Activated CD4-positive, CD25-positive, alpha-beta regulatory T cell treated with anti-CD3 and anti-CD28 coated beads, Interleukin-2, amount 50 U/mL, for 72 hours (primary cell): ENCODE measurements at places on chromosomes 5 and 9.

GRCh38 chr9:126049896-126050604 lies 276.6 kb upstream of the MVB12B start:
- no peak for DNase-seq

DNA sequence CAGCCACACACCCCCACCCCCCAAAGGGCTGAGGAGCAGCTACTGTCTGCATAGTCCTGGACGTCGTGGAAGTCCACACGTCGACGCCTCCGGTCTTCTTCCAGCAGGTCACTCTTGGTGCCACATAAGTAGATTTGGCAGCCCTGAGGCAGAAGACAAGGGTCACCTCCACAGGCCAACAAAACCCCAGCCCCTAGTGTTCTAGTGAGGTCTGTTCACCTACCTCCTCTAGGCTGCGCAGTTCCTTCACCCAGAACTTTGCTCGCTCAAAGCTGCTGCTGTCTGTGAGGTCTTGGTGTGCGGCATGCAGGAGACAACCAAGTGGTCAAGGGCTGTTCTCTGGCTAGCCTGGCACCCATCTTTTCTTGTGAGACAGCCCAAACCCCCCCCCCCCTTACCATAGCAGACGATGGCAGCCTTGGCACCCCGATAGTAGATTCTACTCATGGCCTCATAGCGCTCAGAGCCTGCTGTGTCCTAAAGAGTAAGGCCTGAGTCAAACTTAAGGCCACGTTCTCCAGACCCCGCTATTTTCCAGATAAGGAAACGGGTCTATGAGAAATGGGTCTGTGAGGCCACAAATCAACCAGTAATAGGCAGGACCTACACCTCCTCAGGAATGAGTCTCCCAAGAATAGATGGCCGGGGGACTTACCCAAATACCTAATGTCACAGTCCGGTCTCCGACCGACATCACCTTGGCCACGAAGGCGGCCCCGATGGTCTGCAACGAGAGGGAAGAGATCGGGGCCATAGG lies 987 bp downstream of the RAB24 start:
- no peak for DNase-seq

DNA sequence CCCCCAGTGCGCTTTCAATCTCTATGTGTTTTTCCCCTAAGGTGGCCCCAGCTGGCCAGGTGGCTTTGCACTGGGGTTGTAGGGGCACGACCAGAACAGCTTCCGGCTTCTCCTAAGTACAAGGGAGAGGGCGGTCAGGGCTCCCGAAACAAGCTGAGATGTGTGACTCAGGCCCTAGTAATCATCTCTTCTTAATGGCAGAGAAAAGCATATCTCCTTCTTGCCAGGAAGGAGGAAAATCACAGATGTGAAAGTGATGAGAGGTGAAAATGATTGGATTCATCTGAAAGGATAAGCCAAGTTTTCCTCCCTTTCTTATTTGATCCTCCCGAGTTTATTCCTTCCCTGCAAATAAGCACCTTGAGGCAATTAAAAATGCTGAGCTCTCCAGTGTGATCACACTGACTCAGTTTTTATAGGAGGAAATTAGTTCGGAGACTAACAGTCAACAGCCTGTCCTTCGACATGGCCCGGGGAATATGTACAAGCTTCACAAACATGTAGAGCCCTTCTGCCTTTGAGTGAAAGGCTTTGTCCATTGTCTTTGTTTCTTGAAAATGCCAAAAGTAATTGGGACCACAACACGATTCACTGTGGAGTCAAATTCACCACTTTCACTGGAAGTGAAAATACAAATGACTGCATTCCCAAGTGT lies 514.8 kb downstream of the PSAT1 start:
- no peak for DNase-seq

GRCh38 chr5:174581479-174581878 lies 142.9 kb upstream of the MSX2 start:
- DNase-seq: no peak

GRCh38 chr5:82354543-82354942 lies 76.4 kb upstream of the RPS23 start:
- DNase-seq: no peak

GRCh38 chr9:132472199-132472598 lies 62.2 kb downstream of the CFAP77 start:
- no peak for DNase-seq

DNA sequence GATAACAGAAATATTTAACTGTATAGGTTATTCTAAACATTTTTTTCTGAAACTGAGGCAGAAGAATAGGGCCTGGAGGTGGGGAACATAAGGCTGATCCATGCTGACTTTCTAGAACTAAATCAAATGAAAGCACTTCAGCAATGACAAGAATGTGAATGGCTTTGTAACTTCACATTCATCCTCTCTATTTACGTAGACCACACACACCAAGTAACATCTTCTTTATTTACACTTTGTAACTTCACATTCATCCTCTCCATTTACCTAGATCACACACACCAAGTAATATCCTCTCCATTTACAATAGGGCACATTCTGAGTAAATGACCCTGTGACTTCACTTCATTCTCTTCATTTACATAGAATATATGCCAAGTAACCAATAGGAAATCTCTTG lies 251.8 kb upstream of the CDH9 start:
- DNase-seq: no peak

GRCh38 chr5:174675916-174676315 lies 48.5 kb upstream of the MSX2 start:
- no peak for DNase-seq

DNA sequence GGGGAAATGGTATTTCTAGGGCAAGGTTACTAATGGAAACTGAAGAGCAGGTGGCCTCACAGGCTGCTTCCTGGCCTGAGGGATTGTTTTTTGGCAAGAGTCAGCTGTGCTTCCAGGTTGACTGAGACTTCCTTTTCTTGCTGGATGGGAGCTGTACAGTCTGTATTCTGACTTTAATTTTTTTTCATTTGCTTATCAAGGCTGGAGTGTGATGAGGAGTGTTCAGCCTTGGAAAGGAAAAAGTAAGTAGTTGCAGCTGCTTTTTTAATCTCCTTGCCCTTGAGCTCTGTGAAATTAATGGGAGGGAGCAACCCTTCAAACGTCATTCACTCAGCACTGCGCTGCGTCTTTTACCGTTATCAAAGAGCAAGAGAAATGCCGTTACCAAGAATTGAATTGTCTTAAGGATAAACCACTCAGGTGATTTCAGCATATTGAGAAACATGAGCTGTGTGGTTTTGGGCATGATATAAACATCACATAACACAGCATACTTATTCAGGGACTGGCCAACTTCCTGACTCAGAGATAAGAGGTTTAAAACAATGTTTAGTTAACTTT lies 47.6 kb downstream of the AQP7 start:
- no peak for DNase-seq

GRCh38 chr9:93645149-93645889 lies 68.9 kb downstream of the PHF2 start:
- peak; percentile 26 for DNase-seq

DNA sequence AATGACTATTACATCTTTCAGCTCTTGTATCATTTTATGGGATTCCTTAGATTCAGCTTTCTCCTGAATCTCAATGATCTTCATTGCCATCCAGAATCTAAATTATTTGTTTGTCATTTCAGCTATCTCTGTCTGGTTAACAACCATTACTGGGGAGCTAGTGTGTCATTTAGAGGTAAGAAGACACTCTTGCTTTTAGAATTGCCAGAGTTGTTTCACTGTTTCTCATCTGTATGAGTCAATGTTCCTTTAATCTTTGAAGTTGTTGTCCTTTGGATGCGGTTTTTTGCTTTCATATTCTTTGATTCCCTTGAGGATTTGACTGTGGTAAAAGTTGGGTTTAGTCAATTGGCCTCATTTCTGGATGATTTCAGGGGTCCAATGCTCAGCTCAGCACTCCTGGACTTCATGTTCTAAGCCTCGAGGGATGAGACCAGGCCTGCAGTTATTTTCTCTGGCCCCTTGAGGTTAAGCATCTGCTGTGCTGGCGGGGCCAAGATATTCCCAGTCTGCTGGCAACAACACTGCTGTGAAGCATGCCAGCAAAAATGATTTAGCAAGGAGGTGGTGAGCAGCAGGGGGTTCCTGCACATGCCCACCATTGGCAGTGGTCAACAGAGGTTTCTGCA lies 102.4 kb upstream of the PCSK5 start:
- no peak for DNase-seq

GRCh38 chr9:113622600-113623400 lies 159.3 kb downstream of the RGS3 start:
- peak; percentile 41 for DNase-seq

GRCh38 chr5:96094904-96095303 lies 133.3 kb upstream of the ELL2 start:
- DNase-seq: no peak

DNA sequence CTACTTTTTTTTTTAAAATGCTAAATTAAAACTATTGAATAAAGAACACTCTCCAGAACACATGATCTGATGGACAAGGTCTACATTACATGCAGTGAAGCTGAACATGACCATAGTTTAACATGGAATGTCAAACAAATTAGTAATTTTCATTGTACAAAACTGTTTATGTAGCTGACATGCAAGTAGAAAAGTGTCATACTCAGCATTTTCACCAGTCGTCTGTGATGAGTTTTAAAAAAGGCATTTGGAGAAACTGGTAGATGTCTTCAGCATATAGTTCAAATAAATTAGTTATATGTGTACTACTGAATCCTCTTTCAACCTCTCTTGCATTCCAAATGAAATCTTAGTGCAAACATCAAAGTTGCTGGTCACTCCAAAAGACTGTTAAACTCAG lies 301.9 kb downstream of the FER start:
- DNase-seq: no peak

- DNase-seq: no peak
These were observed 33.3 kb downstream of the NKX2-5 start for GRCh38 chr5:173201636-173202265.

DNA sequence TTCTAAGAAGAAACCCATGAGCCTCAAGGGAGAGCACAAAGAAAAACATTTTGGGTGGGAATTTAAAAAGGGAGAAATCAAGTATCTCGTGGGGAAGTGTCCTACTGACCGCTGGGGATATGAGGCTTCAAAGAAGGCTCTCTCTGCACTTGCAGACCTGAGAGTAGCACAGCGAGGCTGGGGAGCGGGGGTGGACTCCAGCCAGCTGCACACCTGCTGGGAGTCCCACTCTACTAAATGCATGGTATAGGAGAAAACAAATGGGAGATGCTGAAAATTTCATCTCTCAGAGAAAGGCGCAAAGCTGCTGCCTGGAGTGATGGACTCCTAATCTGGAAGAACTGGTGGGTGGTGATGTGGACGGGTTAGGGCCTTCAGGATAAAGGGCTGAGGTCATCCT lies 67.0 kb upstream of the EPB41L4B start:
- no peak for DNase-seq

DNA sequence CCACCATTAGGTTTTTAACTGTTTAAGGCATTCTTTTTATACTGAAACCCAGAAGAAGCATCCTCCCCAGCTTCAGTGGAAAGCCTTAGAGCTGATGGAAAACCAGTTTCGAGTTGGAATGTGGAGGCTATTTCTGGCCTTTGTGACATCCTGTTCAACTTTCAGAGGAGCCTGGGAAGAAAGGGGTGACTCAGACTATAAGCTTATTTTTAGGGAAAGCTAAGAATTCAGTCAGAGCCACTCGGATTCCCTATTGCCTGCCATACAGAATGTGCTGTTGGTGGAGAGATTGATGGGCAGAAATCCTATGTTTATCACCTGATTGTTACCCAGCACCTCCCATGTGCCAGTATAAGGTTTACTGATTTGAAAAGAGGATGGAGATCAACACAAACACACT lies 19.8 kb downstream of the PALM2AKAP2 start:
- no peak for DNase-seq

DNA sequence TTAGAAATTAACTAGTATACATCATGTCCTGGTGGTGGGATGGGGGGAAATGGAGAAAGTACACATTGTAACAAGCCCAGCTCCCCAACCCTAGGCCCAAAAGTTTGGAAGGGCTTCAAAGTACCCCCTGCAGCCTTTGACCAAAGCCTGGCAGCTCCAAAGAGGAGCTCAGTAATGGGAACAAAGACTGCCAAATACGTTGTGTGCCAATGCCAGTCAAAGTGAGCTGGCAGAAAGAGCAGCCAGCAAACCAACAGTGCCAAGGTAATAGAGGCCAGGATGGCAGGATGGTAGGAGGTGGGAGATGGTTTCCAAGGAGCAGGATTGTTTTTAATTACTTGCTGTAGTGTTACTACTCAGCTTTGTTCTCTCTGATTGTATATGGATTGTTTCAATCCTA lies 248.3 kb downstream of the COX7C start:
- DNase-seq: no peak

DNA sequence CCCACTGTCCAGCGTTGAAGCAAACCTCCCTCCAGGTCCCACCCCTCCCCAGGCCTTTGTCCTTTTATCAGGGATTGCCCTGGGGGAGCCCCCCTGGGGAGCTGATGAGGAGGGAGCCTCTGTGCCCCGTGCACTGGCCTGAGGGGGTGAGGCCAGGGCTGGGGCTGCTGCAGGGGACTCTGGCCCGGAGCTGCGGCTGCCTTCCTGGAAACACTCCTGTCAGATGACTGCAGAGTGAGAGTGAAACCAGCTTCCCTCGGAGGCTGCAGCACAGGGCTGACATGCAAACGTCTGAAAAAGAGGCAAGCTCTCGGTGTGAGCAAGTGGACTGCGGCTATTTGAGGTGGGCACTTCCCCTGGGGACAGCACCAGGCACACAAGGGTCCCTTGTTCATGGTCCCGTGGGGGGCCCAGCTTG lies 4.6 kb upstream of the TRAF2 start:
- DNase-seq: peak; percentile 57

DNA sequence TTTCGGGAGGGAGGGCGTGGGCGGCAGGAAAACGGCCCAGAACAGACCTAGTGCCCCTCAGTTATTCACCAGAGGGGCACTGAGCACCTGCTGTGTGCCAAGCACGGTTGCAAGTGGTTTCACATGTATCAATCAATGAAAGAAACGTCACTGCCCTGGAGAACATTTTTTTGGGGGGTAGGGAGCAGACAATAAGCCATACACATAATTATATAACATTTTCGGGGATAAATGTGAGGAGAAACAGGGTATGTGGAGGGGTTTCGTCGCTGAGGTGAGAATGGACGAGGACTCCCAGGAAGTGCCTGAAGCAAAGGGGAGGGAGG lies 444 bp upstream of the ZNF354A start:
- no peak for DNase-seq

- no peak for DNase-seq
These were observed 1253.2 kb downstream of the EFNA5 start for GRCh38 chr5:106417566-106417965.
